ENCODE measurements at places on chromosomes 5 and 9.

DNA sequence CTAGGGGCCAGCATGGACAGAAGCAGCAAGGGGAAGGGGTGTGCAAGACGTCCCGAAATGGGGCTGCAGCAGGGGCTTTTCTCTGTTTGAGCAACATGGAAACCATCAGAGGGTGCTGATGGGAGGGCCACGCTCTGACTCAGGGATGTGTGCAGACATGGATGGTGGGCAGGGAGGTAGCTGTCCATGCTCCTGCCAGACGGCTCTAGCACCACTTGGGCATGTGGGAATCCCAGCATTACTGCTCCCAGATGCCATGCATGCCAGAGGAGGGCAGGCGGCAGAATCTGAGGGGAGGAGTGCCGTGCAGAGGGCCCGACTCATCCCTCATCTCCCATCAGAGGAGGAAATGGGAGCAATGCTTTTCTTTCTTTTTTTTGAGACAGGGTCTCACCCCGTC is 45.6 kb upstream of the SLC25A51 start:
- DNase-seq: no peak

DNA sequence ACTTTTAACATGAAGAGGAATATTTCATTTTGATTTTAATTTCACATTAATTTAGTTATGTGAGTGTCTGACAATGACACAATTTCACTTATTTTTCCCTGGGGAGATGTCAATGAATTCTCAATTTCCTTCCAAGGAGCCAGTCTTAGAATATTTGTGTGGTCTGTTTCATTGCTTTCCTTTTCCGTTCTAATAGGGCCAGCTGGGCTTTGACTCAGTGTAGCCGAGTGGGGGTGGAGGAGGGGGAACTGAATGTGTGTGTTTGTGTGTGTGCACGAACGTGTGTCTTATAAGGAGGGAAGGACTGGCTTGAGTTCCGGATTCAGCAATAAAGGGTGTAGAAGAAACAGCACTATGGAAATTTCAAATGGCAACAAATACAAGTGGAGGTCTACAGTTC is 100.0 kb downstream of the BASP1 start:
- no peak for DNase-seq

- no peak for DNase-seq
These were observed 933.6 kb downstream of the CDH12 start for GRCh38 chr5:21919414-21920022.

DNA sequence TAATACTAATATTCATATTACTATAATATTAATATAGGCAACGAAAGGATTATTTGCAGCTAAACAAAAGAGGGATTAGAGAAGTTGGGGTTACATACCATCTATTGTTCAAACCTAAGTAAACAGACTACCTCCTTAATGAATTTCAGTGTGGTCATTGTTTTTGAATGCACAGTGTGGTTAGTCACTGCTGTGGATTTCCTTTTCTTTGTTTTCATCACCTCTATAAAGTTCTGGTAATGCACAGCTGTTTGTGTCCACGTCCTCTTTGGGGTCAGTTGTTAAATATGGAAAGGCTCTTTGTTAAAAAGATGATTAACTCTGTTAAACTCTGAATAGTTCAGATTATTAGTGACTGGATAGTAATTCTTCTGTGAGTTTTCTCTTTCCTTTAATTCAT is 233.6 kb downstream of the MAST4 start:
- no peak for DNase-seq

- DNase-seq: no peak
These were observed 14.3 kb downstream of the IRF1 start for GRCh38 chr5:132475987-132476875.

DNA sequence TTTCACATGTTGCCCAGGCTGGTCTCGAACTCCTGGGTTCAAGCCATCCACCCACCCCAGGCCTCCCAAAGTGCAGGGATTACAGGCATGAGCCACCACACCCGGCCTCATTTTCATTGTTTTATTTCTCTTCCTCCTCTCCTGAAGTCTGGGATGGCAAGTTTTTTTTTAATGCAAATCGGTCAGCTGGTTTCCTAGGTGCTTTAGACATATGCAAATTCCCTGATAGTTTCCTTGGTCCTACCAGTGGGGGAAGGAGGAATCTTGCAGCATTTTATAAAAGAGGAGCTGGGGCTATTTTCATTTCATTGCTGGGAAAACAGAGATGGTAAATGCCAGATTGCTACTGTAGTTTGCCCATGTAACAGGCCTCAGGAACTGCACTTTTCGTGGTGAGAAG is 179.4 kb downstream of the ACTL7B start:
- DNase-seq: no peak

DNA sequence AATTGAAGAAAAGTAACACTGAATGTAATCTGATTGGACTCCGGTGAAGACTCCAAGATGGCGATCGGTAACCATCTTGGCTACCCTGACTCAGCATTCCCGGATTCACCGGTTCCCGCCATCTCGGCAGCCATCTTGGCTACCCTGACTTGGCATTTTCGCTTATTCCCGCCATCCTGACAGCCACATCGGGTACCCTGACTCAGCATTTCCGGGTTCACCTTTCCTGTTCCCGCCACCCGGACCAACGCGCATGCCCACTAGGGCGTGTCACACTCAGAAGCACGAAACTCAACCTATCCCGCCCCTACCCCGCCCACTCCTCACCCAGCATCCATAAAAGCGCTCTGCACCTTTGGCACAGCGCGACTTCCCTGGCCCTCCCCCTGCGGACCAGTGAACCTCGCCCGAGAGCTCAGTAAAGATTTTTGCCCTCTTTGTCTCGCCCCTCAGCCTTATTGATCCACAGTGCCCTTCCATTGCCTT is 17.2 kb downstream of the SPTLC1 start:
- DNase-seq: no peak

- peak; percentile 18 for DNase-seq
These were observed 580 bp downstream of the ERAP1 start for GRCh38 chr5:96807075-96807654.

GRCh38 chr5:116528519-116529234 is 45.9 kb downstream of the SEMA6A start:
- no peak for DNase-seq

- DNase-seq: no peak
These were observed 75.8 kb upstream of the CDH12 start for GRCh38 chr5:22928821-22929482.

GRCh38 chr9:87618931-87619330 is 107.0 kb upstream of the CTSL start:
- DNase-seq: no peak

GRCh38 chr9:78278177-78278777 is 18.6 kb upstream of the PSAT1 start:
- DNase-seq: no peak

GRCh38 chr5:129271308-129271707 is 176.8 kb downstream of the ISOC1 start:
- no peak for DNase-seq

- DNase-seq: no peak
These were observed 37.7 kb upstream of the RAPGEF6 start for GRCh38 chr5:131672776-131673175.

DNA sequence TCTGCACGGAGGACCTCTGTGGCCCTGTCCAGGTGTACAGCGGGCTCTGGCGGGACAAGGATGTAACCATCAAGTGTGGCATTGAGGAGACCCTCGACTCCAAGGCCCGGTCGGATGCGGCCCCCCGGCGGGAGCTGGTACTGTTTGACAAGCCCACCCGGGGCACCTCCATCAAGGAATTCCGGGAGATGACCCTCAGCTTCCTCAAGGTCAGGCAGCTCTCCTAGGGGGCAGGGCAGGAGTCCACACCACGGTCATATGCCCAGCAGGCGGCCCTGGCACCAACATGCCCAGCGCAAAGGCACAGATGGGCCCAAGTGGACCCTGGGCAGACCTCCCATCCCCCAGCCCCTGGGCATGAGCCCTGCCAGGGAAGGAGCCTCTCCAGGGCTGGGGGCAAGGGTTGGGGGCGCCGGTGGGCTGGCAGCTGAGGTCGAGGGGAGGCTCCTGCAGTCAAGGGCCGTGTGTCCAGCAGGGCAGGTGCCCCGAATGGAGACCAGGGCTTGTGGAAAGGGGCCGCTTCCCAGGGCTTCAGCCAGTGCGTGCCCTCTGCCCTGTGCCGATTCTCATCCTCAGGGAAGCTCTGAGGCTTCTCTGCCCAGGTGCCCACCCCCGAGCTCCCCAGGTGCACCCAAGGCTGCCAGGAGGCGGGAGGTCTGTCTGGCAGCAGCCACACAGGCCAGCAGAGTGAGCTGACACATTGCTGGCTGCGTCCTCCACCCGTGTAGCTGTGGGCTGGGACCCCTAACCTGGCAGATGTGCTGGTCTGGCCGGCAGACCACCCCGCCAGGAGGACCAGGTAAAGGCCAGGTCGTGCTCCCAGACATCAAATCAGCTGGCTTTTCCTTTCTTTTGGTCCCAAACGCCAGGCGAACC is 10.0 kb downstream of the DIPK1B start:
- no peak for DNase-seq

DNA sequence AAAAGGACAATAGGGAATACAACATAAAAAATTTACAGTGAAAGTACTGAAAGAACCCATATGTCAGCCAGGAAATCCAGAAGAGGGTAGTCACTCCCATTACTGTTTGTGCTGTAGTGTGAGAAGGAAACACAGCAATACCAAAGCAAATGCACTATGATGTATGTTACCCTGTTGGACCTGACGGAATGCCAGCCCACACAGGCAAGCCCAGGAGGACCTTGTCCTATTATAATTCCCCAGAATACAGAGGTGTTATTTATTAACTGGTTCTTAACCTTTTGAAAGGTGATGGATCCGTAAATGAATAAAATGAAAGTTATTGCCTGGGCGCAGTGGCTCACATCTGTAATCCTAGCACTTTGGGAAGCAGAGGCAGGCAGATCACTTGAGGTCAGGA is 79.0 kb downstream of the GDA start:
- DNase-seq: no peak

DNA sequence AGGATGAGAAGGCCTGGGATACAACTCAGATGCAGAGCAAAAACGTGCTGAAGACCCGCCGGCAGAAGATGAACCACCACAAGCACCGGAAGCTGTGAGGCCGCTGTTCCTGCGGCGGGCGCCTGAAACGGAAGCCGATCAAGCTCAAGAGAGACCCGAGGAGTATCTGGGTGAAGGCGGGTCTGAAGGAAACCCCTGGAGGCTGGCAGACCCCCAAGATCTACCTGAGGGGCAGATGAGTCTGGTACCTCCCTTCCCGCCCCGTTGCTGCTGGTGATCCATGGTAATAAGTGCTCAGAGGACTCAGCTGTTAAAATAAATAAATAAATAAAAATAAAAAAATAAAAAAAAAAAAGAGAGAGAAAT is 89.3 kb downstream of the BASP1 start:
- DNase-seq: no peak

DNA sequence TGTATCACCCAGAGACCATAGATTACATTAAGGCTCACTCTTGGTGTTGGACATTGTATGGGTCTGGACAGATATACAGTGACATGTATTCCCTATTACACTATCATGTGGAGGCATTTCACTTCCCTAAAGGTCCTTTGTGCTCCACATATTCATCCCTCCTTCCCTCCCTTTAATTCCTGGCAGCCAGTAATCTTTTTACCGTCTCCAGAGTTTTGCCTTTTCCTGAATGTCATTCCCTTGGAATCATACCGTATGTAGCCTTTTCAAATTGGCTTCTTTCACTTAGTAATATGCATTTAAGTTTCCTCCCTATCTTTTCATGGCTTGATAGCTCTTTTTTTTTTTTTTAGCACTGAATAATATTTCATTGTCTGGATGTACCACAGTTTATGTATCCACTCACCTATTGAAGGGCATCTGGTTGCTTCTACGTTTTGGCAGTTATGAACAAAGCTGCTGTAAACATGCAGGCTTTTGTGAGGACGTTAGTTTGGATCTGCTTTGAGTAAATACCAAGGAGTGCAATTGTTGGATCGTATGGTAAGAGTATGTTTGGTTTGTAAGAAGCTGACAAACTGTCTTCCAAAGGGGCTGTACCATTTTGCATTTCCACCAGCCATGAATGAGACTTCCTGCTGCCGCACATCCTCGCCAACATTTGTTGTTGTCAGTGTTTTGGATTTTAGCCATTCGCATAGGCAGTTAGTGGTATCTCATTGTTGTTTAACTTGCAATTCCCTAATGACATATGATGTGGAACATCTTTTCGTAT is 122.1 kb upstream of the SMIM23 start:
- DNase-seq: no peak

DNA sequence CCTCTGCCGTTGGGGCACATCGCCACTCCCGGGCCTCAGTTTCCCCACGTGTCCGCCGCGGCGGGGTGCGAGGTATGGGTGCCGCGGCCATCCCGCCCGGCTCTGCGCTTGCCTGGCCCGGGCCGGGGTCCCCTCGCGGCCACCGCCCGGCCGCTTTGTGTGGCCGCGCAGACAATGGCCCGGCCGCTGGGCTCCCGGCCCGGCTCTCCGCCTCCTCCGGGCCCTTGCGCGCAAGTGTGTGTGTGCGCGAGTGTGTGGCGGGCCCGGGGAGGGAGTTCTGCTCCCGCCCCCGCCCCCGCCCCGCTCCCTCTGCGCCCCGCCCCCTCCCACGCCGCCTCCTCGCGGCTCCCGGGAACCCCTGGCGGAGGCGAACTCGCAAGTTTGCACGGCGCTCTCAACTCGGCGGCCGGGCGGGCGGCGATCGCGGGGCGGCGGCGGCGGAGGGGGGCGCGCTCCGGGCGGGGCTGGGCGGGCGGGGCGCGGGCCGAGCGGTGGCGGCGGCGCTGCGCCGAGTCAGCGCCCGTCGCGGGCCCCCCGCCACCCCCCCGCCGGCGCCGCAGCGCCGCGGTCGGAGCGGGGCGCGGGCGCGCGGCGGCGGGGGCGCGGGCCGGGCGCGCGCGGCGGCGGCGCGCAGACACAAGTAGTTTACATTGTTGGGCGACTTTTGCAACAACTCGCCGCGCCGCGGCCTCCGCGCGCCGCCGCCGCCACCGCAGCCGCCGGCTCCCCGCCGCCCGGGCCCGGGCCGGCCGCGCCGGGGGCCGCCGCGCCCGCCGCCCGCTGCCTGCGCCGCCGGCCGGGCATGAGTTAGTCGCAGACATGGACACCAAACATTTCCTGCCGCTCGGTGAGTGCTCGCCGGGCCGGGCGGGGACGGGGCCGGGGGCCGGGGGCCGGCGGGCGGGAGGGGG is at the start of gene RXRA:
RXRA (plus strand) TSS at position 643 of the 911 bp plus-strand sequence; CDS start at position 820, 177 bp downstream.
- peak; percentile 26 for DNase-seq

DNA sequence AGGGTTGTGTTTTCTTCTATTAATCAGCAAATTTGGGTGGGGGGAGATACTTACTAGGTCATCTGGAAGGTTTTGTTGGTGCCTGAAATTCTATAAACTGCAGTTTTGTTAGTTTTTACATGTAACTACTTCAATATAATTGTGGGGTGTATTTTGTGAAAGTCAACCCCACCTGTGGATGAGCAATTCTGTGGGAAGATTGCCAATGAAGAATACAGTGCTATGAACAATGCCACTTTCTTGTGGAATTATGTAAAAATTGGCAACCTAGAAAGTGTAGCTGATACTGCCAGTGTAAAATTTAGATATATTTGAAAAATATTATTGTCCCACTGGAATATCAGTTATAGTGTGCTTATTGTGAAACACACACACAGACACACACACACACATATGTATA is 80.7 kb downstream of the VCAN start:
- DNase-seq: no peak

DNA sequence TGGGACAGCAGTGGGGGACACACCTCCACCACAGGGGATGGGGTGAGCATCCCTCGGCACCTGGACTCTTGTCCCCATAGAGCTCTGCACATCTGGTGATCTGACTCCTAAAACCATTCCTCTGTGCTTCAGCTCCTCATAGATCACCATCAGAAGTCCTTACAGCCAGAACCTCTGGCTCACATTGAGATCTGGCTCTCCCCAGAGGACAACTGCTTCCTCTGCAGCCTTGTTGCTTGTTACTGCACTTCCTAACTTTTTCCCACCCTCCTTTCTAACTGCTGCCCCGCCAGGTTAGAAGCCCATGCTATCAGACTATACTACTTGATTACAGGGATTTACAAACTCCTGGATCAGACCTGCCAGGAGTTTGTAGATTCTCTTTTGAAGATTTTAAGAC is 64.5 kb downstream of the ARSB start:
- no peak for DNase-seq

Measured in activated CD4-positive, CD25-positive, alpha-beta regulatory T cell treated with anti-CD3 and anti-CD28 coated beads, Interleukin-2, amount 50 U/mL, for 16 hours (primary cell).